ENCODE measurements at places on chromosomes 2 and 18.

GRCh38 chr2:155905657-155906056 lies 426.9 kb downstream of the NR4A2 start:
- no peaks in the 10 kb centered on the region for H3K36me3 ChIP-seq
- H3K4me1 ChIP-seq, result no peaks in the 10 kb centered on the region
- H3K4me3 ChIP-seq, result no peak overlapping the region
- H3K27me3 ChIP-seq, result no peaks in the 10 kb centered on the region
- no peak for DNase-seq

- no peaks in the 10 kb centered on the region for H3K4me1 ChIP-seq
- no peaks in the 10 kb centered on the region for H3K36me3 ChIP-seq
- H3K27me3 ChIP-seq, result no peaks in the 10 kb centered on the region
- H3K4me3 ChIP-seq, result no peak overlapping the region
- no peak overlapping the region for H3K27ac ChIP-seq
These were observed 86.8 kb upstream of the NEDD4L start for GRCh38 chr18:57957210-57957609.

DNA sequence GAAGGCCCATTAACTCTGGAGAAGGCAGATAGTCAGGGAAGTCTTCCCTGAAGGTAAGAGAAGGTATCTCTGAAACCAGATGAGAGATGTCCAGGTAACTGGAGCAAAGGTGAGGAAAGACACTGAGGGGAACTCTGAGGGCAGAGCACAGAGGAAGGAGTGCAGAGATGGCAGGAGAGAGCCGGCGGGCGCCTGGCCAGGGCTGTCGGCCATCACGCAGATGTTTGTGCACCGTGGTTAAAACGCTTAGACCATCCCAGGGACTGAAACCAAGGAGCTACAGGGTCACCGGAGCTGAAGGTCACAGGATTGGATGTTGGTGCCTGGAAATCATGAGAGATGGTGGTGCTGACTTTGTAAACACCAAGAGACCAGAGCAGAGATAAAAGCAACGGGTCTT lies 55.4 kb downstream of the LAMA1 start:
- peaks cover 92% of the 10 kb centered on the region for H3K4me1 ChIP-seq
- no peaks in the 10 kb centered on the region for H3K36me3 ChIP-seq
- no peak overlapping the region for H3K4me3 ChIP-seq
- H3K27me3 ChIP-seq, result no peaks in the 10 kb centered on the region
- no peak for DNase-seq

GRCh38 chr2:28557389-28558131 lies 61.7 kb downstream of the PLB1 start:
- no peaks in the 10 kb centered on the region for H3K27me3 ChIP-seq
- H3K27ac ChIP-seq, result no peak overlapping the region
- H3K4me3 ChIP-seq, result no peak overlapping the region
- 0 out of 2 replicates have a peak, but pooled peaks cover 4% of the 10 kb centered on the region for H3K4me1 ChIP-seq

DNA sequence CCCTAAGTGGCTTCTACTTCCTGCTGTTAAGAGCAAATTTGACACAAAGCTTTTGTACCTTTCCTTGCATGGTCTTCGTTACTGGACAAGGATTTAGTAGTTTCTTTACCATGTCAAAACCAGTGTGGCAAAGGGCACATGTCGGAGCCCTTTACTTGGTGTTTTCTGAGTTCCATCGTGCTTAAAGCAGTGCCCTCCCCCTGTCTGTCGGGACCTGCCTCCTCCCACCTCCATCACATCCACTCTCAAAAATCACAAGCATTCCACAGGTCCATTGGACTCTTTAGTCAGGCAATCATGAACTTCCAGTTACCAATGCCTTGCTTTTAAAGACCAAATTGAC lies 763 bp downstream of the CCDC141 start:
- peaks cover 3% of the 10 kb centered on the region for H3K36me3 ChIP-seq
- no peak for DNase-seq
- H3K4me1 ChIP-seq, result peaks cover 26% of the 10 kb centered on the region

DNA sequence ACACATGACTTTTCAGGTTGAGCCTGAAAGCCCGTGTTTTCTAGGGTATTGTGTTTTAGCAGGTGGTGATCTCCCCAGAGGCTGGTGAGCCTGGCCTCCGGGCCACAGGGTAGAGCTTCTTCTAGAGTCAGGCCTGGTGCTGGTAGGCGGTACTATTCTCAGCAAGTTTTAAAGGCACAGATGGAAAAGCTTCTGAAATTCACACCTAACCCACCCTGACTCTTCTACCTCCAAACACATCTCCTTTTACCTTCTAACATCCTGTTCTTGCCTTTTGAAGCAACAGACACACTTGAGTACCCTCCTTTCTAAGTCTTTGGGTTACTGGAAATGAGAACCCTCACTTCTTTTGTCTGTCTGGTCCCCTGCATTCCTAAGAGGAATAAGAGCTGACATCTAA lies 191.1 kb downstream of the SETBP1 start:
- no peaks in the 10 kb centered on the region for H3K4me1 ChIP-seq
- H3K4me3 ChIP-seq, result no peak overlapping the region
- H3K27ac ChIP-seq, result no peak overlapping the region
- no peaks in the 10 kb centered on the region for H3K36me3 ChIP-seq
- H3K27me3 ChIP-seq, result no peaks in the 10 kb centered on the region
- DNase-seq, result no peak

GRCh38 chr2:58127111-58127510 lies 80.5 kb downstream of the VRK2 start:
- no peak overlapping the region for H3K27ac ChIP-seq
- no peaks in the 10 kb centered on the region for H3K36me3 ChIP-seq
- H3K27me3 ChIP-seq, result no peaks in the 10 kb centered on the region
- DNase-seq, result no peak
- no peaks in the 10 kb centered on the region for H3K4me1 ChIP-seq

GRCh38 chr18:49459404-49460171 lies 857 bp downstream of the DYM start:
- no peak for DNase-seq
- no peaks in the 10 kb centered on the region for H3K27me3 ChIP-seq
- no peaks in the 10 kb centered on the region for H3K36me3 ChIP-seq
- peak overlapping the region; percentile 20 for H3K27ac ChIP-seq

GRCh38 chr2:62968168-62968567 lies 82.5 kb upstream of the OTX1 start:
- H3K27ac ChIP-seq, result no peak overlapping the region
- peaks cover 6% of the 10 kb centered on the region for H3K4me1 ChIP-seq
- no peak for DNase-seq
- H3K36me3 ChIP-seq, result no peaks in the 10 kb centered on the region

GRCh38 chr2:41791523-41791922 lies 256.3 kb upstream of the PKDCC start:
- H3K4me1 ChIP-seq, result no peaks in the 10 kb centered on the region
- no peak overlapping the region for H3K4me3 ChIP-seq
- no peak overlapping the region for H3K27ac ChIP-seq
- no peaks in the 10 kb centered on the region for H3K36me3 ChIP-seq
- no peak for DNase-seq

DNA sequence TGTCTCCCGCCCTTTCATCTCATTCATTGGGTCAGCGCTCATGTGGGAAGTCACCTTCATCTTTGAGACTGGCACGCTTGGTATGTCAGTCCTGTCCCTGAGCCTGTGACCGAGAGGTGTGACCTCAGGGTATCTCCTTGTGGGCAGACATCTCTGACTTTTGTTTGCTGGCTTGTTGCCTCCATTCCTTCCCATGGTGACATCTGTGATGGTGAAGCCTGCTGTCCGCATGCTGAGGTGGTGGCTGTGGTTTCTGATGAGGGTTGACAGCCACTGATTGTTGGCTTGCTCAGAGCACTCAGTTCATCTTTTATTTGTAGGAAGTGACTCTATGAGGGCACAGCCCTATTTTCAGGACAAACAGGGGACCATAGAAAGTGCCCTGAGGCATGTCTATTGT lies 139.2 kb downstream of the SLC4A3 start:
- DNase-seq, result no peak
- no peaks in the 10 kb centered on the region for H3K36me3 ChIP-seq
- H3K27me3 ChIP-seq, result no peaks in the 10 kb centered on the region
- H3K4me1 ChIP-seq, result no peaks in the 10 kb centered on the region

- H3K4me3 ChIP-seq, result no peak overlapping the region
- no peaks in the 10 kb centered on the region for H3K4me1 ChIP-seq
- no peak for DNase-seq
- H3K27me3 ChIP-seq, result no peaks in the 10 kb centered on the region
- no peak overlapping the region for H3K27ac ChIP-seq
These were observed 57.7 kb downstream of the METTL4 start for GRCh38 chr18:2513616-2514015.

Data from Caco-2 (cell line).